ENCODE measurements at places on chromosomes 12 and 14.

- peak; percentile 39 for DNase-seq
These were observed 5.9 kb downstream of the GPR84 start for GRCh38 chr12:54358191-54358944.

DNA sequence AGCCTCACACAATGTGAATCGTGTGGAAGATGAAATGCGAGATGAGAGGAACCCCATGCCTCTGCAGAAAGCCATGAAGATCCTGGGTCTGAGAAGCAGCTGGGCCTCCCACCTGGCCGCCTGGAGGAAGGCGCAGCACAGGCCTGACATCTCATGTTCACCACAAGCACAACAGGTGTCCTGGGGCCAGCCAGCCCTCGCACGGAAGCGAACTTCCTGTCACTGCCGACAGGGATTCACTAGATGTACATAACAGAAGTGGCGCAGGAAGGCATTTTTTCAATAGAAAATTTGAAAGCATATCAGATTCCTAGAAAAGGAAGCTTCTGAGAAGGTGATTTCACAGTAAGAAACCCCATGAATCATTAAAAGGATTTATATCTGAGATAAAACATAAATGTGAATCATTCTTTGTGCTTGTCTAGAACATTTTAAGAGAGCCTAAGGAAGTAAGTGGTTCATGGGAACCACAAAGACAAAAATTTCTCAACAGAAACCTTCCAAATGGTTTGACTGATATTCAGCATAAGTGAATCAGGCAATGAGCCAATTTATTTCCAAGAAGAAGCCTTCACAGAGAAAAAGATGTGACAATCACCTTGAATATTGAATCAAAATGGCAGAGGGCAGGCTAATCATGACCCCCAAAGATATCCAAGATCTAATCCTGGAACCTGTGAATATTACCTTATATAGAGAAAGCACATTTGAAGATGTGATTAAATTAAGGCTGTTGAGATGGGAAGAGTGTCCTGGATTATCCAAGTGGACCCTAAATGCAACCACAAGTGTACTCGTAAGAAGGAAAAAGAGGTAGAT is 311.9 kb downstream of the DUSP6 start:
- no peak for DNase-seq

DNA sequence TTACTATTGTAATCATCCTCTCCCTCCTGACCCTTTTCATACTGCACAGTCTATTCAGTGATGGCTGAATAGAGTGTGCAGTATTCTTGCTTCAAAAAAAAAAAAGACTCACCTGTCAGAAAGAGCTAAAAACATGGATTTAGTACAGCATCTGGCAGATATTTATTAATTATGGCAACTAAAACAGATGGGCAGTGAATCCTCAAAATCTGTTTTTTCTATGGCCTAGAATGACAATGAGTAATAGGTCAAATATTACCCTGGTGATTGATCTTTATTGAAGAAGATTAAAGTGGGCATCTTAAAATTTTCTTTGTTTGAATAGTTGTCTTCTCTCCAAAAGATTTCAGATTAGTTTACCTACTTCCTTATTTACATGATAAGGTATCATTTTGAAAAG is 543.6 kb downstream of the FOXG1 start:
- no peak for DNase-seq

DNA sequence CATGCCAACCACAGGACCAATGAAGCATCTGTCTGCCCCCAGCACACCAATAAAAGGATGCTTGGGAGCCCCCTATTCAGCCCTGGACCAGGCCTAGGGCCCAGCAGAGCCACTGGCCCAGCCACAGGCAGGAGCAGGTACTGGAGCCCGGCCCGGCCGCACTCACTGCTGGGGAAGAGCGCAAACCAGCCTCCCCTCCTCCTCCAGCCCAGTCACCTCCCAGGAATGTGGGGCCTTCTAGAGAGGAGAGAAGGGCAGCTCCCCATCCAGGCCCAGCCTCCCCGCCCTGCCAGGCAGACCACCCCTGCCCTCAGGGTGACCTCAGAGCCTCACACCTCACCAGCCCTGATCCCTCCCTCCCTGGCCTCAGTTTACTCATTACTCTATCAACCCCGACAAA is 56.2 kb downstream of the CCNK start:
- no peak for DNase-seq

DNA sequence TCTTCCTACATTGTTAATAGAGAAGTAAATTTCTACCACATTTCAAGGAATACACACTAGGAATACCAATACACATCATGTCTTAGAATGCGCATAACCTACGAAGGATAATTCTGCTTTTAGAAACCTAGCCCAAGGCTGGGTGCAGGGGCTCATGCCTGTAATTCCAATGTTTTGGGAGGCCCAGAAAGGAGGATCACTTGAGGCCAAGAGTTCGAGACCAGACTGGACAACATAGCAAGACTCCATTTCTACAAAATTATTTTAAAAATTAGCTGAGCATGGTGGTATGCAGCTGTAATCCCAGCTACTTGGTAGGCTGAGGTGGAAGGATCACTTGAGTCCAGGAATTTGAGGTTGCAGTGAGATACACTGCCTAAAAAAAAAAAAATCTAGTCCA is 206.9 kb downstream of the SOX5 start:
- DNase-seq, result no peak

- no peak for DNase-seq
These were observed 215.0 kb upstream of the MYL2 start for GRCh38 chr12:111135293-111135832.

DNA sequence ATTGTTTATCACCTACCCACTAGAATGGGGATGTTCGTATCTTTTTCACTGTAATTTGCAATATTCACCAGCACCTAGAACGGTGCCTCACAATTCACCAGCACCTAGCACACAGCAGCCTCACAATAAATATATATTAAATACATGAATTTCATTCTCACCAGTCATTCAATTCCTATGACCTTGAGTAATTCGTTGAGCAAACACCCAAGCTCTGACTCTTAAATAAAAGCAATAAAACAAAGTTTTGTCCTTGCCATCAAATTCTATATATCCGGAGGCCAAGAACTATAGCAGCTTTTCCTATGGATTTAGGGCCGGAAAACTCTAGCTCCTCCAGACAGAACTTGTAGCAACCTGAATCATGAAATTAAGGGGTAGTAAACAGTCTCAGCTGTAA is 981 bp downstream of the VTI1B start:
- DNase-seq, result no peak

- no peak for DNase-seq
These were observed 1.6 kb downstream of the KLHL28 start for GRCh38 chr14:44960146-44960545.

DNA sequence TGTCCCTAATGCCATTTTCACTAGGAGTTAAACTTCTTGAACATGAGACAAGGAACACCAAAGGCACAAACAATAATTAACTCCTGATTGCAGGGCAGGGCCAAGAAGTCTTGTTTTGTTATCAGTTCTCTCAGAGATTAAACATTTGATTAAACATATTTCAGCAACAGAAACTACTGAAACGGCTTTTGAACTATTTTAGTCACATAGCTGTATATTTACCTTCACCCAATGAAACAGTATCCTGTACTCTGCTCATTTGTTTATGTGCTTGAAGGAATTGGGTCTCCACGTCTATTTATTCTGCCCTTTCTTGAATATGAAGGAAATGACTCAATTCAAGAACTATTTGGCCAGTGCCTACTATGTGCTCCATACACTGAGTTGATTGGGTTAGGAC is 51.3 kb upstream of the PTCSC3 start:
- DNase-seq, result no peak

DNA sequence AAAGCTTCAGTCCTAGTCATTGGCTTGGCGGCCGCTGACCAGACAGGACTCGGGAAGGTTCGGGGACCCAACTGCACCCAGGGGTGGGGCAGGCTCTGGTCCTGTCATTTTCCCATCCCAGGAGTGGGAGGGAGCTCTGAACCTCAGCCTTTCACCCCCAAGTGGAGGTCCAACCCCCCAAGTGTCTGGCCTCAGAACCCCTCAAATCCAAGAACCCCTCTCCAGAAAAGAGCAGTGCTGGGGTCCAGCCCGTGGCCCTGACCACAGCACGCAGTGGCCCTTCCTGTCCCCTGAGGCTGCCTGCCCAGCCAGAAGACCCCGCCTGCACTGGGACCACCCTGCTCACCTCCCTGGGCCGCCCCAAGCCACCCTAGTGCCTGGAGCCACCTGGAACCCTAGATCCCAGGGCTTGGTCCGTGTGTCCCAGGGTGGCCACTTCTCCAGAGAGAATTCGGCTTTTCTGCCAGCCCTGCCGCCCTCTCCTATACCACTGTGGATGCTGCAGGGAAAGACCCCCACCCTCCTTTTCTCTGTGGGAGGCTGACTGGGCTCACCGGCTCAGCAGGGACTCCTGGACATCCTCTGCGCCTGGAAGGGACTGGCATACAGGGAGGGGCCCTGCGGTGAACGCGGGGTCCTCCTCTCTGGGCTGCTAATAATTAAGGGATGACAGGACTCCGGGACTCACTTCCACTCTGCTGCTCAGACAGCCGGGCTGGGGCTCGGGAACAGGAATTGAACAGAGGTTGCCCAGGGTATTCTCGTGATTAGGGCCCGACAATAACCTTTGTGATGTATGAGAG is 326.9 kb upstream of the SFSWAP start:
- DNase-seq, result no peak

DNA sequence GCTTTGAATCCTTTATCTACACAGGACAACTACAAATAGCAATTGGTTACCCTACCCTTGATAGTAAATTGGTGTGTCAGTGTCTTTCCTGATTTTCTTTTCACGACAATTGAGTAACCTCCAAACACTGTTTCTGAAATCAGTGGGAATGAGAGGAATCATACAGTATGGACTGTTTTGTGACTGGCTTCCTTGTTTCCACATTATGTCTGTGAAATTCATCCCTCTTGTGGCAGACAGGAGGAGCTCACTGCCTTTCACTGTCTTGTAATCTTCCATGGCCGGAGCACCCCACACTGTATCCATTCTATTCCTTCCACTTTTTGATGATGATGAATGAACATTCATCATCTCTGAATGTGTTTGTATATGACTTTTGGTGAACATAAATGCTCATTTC is 164.0 kb upstream of the PZP start:
- DNase-seq, result no peak

Data from NCI-H1436 (cell line).